ENCODE measurements at places on chromosomes 13 and 19.

DNA sequence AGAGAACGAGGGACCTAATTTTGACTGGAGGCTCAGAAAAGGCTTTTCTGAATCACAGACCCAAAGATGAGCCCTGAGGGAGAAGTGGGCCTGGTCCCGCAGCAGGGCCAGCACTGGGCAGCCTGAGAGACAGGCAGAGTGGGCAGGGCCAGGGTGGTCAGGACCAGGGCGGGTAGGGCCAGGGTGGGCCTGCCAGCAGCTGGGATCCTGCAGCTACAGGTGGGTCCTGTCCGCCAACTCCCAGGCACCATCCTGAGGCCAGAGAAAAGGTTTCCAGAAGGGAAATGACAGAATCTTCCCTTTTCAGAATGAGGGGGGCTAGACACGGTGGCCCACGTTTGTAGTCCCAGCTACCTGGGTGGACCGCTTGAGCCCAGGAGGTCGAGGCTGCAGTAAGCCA lies 23.7 kb downstream of the LATS2 start:
- DNase-seq, result no peak

GRCh38 chr13:48879432-48879831 lies 96.3 kb upstream of the FNDC3A start:
- no peak for DNase-seq

DNA sequence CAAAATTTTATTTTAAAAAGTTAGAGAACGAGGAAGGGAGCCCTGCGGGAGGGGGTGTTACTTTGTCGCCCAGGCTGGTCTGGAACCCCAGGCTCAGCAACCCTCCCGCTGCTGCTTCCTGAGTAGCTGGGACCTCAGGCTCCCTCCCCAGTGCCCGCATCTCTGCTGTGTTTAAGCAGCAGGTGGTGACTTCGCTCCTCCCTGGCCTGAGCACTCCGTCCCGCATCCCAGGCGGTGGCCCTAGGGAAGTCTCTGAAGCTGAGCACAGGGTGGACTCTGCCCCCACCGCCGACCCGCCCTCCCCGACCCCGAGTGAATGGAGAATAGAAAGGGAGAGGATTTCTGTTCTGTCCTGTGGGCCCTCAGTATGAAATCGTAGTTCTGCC lies 30.5 kb downstream of the ZNF701 start:
- no peak for DNase-seq

DNA sequence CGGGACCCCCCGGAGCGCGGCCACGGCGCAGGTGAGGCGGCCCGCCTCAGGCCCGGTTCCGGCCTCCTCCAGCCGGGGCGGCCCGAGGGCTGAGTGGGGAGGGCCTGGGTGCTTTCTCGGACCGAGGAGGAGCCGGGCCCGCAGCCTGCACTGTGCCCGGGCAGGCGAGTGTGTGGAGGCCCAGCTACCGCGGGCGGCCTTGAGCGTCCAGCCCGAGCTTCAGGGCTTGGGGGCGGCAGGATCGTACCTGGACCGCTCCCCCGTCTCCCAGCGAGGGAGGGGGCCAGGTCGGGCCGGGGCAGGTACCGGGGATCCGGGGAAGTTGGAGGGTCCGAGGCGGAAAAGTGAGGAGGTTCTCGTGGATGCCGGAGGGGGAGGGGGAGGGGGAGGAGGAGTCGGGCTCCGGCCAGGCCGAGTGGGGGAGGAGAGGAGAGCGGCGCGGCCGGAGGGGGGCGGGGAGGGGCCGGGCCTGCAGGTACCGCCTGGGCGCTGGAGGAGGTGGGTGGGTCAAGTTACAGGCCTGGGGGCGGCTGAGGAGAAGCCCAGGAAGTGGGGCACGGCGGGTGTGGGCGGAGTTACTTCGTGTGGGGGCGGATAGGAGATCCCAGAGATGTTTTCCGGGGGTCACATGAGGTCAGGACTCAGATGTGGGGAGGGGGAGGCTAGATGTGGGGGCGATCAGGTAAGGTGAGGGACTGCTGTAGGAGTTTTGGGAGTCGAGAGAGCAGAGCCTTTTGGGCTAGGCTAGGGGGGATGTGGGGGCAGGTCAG lies 545 bp downstream of the NACC1 start:
- no peak for DNase-seq

DNA sequence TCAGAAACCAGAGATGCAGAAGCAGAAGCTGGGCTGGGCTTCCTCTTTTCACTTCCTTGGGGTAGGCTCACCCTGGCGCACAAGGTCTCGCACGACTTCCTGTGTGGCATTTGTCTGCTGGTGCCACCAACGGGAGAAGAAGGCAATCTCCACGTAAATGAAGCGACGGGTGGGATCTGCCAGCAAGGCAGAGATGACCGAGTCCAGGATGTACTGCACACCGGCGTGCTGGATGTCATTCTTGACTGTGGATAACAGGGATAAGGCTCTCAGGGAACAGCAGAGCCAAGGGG lies 1.3 kb downstream of the MAN2B1 start:
- DNase-seq, result no peak

GRCh38 chr19:43504426-43505185 lies at the start of gene PHLDB3:
Gene PHLDB3 (minus strand): TSS chr19:43504746. CDS start chr19:43504118, 628 bp downstream.
- DNase-seq, result peak; percentile 36

DNA sequence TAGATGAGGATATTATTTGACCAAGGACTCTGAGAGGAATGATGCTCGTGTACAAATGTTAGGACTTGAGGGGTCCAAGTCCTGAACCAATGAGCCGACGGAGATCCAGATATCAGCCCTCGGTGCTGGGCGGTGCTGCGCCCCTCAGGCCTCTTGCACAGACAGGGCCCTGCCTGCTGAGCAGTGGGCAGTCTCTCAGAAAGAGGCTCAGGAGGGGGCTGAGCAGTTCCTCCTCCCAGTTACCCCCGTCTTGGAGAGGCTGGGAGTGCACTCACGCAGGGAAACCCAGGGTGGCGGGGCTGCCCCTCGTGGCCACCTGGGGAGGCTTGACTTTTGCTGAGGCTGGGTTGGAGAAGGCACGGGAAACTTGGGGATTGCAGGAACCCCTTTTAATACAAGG lies 18.4 kb downstream of the TEX29 start:
- DNase-seq, result no peak

DNA sequence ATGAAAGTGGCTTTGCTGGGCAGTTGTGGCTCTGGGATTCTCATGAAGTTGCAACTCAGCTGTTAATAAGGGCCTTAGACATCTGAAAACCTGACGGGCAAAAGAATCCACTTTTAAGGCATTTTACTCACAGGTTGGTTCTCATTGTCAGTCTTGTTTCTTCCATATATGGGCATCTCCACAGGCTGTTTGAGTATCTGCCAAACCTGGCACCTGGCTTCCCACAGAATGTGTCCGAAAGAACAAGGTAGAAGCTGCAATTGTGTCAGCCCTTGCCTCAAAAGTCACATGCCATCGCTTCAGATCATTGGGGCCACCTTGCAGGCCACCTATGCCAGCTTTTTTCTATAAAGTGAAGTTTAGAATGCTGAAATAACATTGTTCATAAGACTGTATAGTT lies 102.4 kb downstream of the KCTD12 start:
- no peak for DNase-seq
